ENCODE measurements at places on chromosomes 3 and 15.

DNA sequence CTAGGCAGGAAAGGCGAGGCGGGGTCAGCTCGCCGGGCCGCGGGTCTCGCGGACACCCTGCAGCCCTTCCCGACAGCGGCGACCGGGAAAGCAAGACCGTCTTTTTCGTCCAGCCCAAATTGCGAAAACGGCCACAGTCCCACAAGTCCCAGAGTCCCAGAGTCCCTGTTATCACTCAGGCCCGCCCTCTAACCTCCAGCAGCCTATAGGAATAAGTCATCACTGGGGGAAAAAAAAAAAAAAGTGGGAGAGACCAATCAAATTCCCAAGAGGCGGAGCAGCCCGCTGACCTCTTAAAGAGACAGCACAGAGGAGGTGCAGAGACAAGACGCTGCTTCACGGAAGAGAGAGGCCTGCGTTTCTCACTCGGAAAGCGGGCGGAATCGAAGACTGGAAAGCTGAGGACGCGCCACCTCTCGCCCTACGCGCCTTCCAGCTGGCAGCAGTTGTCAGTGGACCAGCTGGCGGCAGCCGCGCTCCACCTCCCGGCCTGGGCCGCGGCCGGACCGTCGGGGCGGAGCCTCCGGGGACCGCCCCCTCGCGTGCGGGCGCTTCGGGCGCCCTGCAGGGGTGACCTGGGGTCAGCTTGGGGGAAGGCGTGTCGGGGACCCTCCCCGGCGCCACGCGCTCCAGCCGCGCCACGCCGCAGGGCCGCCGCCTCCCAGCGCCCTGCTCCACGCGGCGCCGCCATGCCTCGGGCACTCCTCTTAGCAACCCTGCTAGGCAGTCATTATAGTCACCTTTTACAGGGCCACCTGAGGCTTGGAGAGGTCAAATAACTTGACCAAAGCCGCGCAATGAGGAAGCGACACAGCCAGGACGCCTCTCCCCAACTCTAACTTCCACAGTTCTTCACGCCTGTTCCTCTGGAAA, at the start of gene TPRA1:
TPRA1 (minus strand) TSS at position 141 of the 873 bp plus-strand sequence. CDS start 10,587 bp downstream, outside the sequence.
- DNase-seq = peak; percentile 61

GRCh38 chr15:70034141-70034540, 63.6 kb downstream of the TLE3 start:
- DNase-seq = no peak

DNA sequence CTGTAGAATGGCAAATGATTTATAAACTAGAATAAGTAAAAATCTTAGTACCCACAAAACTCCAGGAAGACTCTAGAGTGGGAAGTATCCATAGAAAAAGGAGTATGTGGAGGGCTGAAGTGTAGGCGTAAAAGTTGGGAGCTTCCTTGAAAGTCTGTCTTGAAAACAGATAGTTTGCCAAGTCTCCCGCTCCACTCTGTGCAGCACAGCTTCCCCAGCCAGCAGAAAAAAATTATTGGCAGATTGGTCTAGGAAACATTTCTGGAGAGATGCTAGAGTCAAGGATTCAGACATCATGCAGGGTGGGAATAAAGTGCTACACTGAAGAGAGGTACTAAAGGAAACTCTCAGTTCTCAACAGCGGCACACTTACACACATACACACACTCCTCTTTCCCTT, 53.4 kb upstream of the CD200R1L start:
- no peak for DNase-seq

DNA sequence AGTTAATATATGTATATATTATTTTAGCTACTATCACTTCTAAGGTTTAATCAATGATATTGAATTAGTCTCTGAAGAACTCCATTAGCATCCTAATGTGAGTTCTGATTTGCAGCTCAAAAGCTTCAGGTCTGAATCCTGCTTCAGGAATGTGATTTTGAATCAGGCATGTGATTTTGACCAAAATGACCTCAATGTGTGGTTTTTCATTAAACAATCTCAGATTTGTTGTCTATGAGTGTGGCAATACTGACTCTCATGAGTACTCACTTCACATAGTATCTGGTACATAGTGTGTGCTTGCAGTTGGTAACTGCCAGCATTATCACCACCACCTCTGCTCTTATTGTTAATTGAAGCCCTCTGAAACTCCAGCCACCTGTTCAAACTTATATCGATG, 251.0 kb downstream of the KCNH8 start:
- DNase-seq = no peak

GRCh38 chr3:118400886-118401285, 633.8 kb downstream of the IGSF11 start:
- no peak for DNase-seq

GRCh38 chr3:131546441-131546840, 43.7 kb upstream of the MRPL3 start:
- DNase-seq = no peak

GRCh38 chr3:7144697-7145308, 283.9 kb downstream of the GRM7 start:
- no peak for DNase-seq

GRCh38 chr15:48566668-48567067, 78.8 kb downstream of the FBN1 start:
- DNase-seq = no peak

DNA sequence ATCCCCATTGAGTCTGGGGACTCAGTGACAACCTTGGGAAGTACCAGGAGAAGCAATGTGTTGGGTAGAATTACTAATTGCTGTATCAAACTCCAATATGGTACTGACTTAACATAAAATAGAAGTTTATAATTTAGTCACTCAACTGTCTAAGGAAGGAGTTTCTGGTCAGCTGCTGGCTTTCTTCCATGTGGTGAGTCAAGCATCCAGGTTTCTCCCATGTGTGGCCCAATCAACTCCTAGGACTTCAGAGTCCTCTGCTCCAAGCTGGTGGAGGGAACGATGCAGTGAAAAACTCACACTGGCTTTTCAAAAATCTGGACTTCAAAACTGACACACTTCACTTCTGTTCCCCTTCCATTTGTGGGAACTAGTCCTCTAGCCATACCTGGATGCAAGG, 25.2 kb downstream of the WNT5A start:
- DNase-seq = no peak

- no peak for DNase-seq
Observed at GRCh38 chr15:58437531-58438105, 5.8 kb downstream of the LIPC start.

DNA sequence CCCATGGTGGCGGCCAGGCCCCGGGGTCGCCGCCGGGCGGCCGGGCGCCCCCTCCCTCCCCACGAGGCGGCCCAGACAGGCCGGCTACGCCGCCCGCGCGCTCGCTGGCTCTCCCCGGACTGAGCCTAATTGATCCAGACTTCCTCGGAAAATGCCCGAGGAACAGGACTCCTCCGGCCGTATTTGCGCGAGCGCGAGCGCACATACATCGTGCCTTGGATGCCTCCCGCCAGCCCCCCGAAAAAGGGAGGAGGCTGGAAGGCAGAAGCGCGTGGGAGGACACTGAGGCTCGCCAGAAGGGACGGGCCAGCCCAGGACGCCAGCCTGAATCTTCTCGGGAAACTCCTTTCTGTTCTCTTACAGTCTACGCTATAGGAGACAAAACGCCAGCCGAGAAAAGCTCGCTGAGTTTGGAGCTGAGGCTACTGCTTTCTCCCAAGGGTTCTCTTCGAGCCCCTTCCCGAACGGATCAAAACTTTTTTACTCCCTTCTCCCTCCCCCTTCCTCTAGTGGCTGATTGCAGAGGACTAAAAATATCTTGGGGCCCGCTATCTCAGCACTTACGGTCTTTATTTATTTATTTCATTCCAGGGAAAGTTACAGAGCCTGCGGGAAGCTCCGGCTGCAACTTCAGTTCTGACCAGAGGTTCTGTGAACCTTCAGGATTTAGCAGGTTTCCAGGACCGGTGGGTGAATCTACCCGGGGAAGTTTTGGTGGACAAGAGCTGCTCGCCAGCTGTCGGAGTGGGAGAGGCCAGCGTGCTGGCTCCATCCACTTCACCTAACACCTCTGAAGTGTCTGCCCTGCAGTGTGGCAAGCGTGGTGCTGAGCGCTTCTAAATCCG, at the start of gene PDZRN3:
PDZRN3 (minus strand) TSS at position 121 of the 845 bp plus-strand sequence.
- DNase-seq = no peak

- DNase-seq = no peak
Observed at GRCh38 chr3:140296796-140297352, 361.9 kb downstream of the CLSTN2 start.

Measured in activated CD8-positive, alpha-beta memory T cell treated with anti-CD3 and anti-CD28 coated beads for 1 hour (primary cell).